NCI-H1694 (cell line): ENCODE measurements at places on chromosomes 2 and 18.

- DNase-seq: peak; percentile 37
Observed at GRCh38 chr2:54457323-54458023, 1.3 kb downstream of the SPTBN1 start.

DNA sequence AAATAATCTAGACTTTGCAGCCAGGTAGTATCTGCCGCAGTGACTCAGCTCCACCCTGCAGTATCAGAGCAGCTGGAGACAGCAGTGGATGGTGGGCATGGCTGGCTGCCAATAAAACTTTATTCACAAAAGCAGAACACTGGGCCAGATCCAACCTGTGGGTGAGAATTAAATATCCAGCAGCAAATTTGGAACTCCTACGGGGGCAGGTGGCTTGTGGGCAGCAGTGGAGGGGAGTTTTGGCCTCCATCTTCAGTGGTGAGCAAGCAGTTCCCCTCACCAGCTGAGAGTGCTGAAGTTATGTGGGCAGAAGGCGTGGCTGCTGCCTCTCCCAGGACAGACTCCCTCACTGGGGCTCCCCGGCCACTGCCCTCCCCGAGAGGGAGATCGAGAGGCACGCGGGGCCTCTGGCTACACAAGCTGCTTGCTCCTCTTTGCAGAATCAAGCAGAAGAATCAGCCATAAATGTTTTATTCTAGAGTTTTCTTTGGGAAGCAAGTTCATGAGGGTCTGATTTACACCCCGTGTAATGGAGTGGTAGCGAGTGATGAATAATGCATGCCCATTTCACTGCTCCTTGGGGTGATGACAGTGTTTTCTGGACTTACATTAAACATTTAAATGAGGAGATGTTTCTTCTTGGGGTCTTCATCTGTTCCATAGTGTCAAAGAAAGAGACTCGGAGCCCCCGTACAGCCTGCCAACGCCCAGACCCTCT, 204.3 kb downstream of the SEPTIN10 start:
- peak; percentile 7 for DNase-seq

DNA sequence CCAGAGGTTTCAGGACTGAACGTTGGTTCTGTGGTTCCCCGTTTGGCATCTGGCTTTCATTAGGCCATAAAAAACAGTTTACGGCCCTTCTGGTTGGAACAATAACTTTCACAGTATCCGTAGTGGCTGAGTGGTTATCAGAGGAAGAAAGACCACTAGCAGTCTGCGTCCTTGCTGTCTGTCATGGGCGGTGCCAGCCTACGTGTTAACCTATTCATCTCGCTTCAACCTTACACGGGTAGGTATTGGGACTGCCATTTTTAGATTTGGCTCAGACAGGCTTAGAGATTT, 42.6 kb upstream of the ROCK2 start:
- DNase-seq: no peak

GRCh38 chr2:78293768-78294167, 731.7 kb upstream of the REG3G start:
- no peak for DNase-seq

- DNase-seq: no peak
Observed at GRCh38 chr18:5198311-5198710, 1.3 kb upstream of the AKAIN1 start.

DNA sequence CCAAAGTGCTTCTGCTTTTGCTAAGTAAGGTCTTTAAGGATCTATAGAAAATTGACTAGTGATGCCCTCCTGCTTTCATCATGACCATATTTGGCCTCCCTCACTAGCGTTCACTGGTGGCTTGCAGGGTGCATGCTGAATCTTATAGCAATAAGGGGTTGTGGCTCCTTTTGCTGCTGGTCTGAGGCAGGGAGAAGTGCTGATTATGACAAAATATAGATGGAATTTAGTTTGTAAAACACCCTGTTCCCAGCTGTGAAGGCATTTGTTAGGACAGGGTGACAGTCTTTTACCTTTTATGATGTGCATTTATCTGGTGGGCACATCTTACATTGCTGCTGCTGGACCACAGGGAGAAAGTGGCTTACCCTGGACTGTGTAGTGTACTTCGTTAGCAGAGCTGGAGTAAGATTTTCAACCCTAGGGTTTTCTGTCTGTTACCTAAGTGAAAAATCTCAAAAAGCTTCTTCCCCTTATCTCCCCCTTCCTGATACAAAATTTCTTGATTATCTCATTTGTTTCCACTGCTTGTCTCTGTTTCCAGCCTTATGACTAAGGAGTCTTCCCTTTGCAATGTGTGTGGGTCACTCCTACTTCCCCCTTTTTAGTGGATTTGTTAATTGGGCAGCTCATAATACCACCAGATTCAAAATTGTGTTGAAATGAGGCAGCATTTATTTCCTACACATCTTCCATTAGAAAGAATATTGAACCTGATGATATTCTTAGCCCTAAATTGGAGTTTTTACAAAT, 21.2 kb upstream of the RPL37A start:
- DNase-seq: no peak

DNA sequence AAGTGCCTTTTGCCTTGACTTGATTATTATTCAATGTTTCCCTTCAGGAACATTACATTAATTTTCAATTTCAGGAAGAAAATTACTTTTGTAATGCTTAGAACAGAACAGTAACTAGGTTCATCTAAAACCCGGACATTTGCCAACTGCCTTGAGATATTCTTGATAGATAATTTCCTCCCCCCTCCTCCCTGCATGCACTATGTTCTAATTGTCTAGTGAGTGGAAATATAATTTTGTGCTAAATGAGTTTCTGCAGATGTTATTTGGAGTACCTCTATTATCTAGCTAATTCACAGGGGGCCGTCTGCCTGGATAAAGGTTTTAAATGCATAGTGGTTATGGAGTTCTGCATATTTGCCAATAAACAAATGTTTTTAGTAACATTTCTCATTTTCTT, 200.3 kb upstream of the SLC39A10 start:
- no peak for DNase-seq

- DNase-seq: no peak
Observed at GRCh38 chr2:42573256-42573655, 4.8 kb downstream of the MTA3 start.

- DNase-seq: no peak
Observed at GRCh38 chr2:1937066-1937465, 192.8 kb upstream of the PXDN start.

GRCh38 chr18:55433648-55434047, 154.3 kb downstream of the TCF4 start:
- DNase-seq: no peak

GRCh38 chr2:240326246-240326645, 109.2 kb upstream of the GPC1 start:
- DNase-seq: no peak

GRCh38 chr2:46325182-46325928, 28.1 kb downstream of the EPAS1 start:
- DNase-seq: no peak

GRCh38 chr2:151049746-151050145, 211.9 kb downstream of the RBM43 start:
- no peak for DNase-seq

DNA sequence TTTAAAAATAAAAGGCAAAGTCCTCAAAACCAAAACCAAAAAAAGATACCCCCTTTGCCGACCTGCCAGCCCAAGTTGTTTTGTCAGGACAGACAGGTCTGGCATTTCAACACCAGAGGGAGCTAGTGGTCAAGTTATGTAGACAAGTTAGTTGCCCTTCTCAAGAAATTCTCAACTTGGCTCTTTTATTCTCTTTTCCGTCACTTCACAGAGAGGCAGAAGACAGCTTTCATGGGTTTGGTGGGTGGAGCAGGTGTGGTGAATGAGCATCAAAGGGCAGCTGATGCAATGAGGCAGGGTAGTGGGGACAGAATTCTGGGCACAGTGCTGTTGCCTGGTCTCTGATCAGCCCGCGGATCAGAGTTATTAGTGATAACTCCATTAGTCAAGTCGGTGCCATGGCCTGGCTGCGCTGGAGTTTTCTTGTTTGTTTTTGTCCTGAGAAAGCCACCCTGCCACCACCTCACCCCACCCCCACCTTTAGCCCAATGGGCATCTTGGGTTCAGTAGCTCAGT, 303.7 kb upstream of the EPAS1 start:
- peak; percentile 49 for DNase-seq

DNA sequence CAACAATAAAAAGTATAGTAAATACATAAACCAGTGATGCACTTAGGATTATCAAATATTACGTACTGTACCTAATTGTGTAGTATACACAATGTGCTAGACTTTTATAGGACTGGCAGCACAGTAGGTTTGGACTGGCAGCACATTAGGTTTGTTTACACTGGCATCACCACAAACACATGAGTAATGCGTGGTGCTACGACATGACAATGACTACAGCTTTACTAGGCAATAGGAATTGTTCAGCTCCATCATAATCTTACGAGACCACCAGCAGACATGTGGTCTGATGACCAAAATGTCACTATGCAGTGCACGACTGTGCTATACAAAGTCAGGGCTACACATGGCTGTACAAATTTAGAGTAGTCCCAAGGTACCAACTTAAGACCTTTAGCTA, 2.3 kb downstream of the MBOAT2 start:
- DNase-seq: no peak

GRCh38 chr18:35076135-35076924, 35.1 kb downstream of the MAPRE2 start:
- DNase-seq: no peak

- DNase-seq: no peak
Observed at GRCh38 chr2:173612354-173612753, 257.7 kb downstream of the CDCA7 start.

DNA sequence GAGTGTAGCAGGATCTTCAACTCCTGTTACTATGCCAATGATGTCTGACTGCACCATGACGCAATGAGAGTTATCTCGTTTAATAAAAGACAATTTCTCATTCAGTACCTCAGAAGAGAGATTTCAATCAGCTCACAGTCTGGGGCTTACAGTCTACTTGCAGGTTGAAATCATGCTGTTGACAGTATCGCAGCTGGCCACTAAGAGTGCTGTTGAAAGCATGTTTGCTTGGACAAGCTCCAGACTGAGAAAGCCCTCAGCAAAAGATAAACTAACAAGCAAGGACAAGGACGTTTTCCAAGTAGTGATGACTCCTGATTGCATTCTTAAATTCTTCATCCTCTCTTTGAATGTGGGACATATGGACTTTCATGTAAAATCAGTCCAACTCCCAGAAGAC, 145.2 kb upstream of the SYT4 start:
- DNase-seq: peak; percentile 5

DNA sequence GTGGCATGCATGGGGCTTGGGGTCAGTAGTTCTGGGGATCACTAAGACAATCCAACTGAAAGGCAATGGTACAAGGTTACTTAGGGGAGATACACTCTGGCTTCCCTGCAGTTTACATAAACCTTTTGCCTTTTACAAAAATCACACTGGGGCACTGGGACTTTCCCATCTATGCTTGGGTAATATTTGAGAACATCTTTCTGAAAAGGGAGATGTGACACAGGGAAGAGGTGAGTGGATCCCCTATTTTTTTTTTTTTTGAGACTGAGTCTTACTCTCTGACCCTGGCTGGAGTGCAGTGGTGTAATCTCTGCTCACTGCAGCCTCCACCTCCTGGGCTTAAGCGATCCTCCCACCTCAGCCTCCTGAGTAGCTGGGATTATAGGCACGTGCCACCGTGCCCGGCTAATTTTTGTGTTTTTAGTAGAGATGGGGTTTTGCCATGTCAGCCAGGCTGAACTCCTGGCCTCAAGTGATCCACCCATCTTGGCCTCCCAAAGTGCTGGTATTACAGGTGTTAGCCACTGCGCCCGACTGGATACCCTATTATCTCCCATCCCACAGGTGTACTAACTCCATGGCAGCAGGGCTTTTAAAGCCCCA, 82.8 kb upstream of the DNMT3A start:
- no peak for DNase-seq

DNA sequence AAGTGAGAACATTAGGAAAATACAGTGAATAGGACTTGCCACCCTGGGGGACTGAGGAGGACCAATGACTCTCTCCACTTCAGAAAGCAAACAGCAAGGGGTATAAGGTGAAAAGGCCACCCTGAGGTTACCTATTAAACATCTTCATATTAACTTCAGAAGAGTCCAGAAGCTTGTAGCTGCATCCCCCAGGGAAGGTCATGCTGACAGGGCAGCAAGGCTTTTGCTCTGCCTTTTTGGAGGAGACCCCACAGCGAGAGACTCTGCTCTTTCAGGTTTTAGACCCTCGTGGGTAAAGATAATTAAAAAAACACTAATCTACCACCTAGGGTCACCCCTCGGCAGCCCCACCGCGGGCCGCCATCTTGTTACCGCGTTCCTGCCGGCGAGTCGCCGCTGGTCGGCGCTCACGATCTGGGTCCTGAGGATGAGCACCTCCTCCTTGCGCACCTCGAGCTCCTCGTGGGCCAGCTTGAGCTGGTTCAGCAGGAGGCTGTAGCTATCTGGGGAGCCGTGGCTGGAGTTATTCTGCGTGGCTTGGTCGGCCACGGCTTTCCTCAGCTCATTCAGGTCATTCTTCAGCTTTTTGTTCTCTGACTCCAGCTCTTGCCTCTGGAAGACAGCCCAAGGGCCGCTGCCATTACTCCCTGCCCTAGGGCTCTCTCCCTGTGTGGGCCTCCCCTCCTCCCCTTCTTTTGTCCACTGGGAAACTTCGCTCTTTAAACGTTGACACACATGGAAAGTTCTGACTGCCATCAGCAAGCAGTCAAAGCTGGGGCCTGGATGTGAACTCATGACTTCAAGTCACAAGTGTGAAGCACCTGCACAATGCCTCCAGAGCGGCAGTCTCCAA, 50.7 kb upstream of the ACAA2 start:
- DNase-seq: no peak

- no peak for DNase-seq
Observed at GRCh38 chr2:188050726-188051125, 240.9 kb upstream of the GULP1 start.

- no peak for DNase-seq
Observed at GRCh38 chr2:14123436-14124103, 508.9 kb upstream of the LRATD1 start.

DNA sequence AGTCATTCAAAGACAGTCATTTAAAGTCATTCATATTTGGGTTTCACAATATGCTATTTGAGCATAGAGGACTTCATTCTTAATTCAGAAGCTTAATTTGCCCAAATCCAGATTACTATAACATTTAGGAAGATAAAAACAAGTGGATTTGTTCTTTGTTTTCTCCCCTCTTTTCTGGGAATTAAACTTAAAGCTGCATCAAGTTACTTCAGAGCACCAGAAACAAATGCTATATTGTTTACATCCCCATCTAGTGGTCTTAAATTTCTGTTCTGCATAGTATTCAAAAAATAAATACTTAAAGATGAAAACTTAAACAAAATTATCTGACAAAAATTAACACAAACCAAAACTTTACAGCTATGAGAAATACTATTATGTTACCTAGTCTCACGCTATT, 34.7 kb upstream of the MARCHF7 start:
- peak; percentile 4 for DNase-seq
